Left lung (tissue), 14 donors: ENCODE measurements at places on chromosomes 11 and 22. TPM values are rescaled to one million over a fixed set of nuclear protein-coding genes. Genes with fewer than 3 reads are reported as not detected.
A peak's percentile ranks its signal among the peaks of the same experiment; 100 is the strongest.

Gene MMP20
- not detected for total RNA-seq

DNA sequence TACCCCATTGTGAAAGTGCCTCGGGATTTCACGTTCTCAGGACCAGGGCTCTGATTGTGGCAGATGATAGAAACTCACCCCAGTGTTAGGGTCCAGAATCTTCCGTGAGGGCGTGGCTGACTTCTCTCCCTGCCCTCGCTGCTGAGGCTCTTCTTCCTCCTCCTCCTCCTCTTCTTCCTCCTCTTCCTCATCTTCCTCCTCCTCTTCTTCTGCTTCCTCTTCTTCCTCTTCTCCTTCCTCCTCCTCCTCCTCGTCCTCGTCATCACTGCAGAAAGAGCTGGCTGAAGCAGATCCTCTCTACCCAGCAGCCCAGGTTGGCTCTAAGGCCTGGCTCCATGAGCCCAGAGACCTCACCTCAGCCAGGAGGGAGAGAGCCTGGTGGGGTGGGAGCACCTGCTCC is 13.5 kb upstream of the CHADL start:
- peaks cover 100% of the 10 kb centered on the region for H3K36me3 ChIP-seq
- no peak overlapping the region for H3K27ac ChIP-seq
- no peaks in the 10 kb centered on the region for H3K27me3 ChIP-seq
- H3K4me1 ChIP-seq, result no peaks in the 10 kb centered on the region
- DNase-seq, result no peak

GRCh38 chr11:112163875-112164685 is at the start of gene IL18:
Gene IL18 (minus strand): TSS chr11:112164094. CDS start chr11:112155053, 9,041 bp downstream.
- no peaks in the 10 kb centered on the region for H3K36me3 ChIP-seq
- no peaks in the 10 kb centered on the region for H3K27me3 ChIP-seq
- H3K4me3 ChIP-seq, result peak within 1 kb of the TSS; percentile 30
- DNase-seq, result no peak
- peak within 1 kb of the TSS; percentile 42 for H3K27ac ChIP-seq

Gene GLB1L2
- 10.3 TPM for total RNA-seq

DNA sequence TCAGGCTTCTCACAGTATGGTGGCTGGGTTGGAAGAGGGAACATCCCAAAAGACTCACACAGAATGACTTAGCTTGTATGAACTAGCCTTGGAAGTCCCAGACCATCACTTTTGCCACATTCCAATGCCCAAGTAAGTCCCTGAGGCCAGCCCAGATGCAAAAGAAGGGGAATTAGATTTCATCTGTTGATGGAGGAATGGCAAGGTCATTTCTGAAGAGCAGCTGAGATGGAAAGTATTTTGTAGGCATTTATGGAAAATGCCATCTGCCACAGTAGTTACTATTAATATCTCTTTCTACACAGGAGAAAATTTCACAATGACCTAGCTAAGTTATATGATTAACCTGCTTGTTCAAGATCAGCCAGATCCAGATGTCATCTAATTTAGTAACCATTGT is 58.8 kb downstream of the ENDOD1 start:
- no peak overlapping the region for H3K4me3 ChIP-seq
- H3K27ac ChIP-seq, result no peak overlapping the region
- peaks cover 4% of the 10 kb centered on the region for H3K4me1 ChIP-seq
- H3K27me3 ChIP-seq, result no peaks in the 10 kb centered on the region
- no peaks in the 10 kb centered on the region for H3K36me3 ChIP-seq

DNA sequence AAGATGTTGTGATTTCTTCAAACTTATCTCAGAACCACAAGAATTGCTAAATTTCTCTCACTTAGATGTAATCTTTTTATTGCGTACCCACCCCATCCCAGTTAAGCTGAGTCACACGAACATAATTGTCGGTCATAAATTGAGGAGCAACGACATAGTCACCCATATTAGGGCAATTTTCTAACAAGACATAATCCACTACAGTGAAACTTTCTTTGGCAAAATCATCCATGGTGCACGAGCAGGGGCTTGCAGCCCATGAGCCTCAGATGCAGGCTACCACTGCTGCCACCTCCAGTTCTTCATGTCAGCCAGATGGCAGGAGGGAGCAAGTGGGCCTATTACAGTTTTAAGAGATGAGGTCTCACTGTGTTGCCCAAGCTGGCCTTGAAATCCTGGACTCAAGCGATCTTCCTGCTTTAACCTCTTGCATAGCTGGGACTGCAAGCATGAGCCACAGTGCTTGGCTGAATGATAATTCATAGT is 70.3 kb upstream of the GRK2 start:
- H3K4me3 ChIP-seq, result no peak overlapping the region
- no peaks in the 10 kb centered on the region for H3K4me1 ChIP-seq

Gene NCAM1
- 4.5 TPM for total RNA-seq

DNA sequence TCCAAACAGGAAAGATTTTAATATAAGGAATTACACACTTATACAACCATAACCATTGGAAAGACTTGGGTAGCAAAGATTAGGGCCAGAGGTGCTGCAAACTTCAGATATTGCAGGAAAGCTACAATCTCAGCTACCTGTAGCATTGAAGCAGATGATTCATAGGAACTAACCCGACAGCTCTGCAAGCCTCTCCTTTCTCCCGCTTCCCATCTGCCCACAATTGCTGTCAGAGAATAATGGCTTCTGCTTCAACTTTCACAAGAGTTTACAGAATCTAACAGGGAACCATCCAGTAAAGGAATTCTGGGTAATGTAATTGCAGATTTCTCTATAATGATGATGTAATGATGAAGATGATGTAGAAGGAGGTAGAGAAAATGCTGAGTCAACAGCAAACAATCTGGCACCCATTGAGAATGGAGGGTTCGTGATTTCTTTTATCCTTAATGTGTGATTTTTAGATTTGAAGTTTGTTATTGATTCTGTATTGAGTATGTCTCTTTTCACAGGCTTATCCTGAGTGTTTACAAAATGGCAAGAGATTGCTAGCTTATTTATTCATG is 70.8 kb upstream of the USP47 start:
- no peaks in the 10 kb centered on the region for H3K4me1 ChIP-seq
- H3K4me3 ChIP-seq, result no peak overlapping the region
- H3K27me3 ChIP-seq, result no peaks in the 10 kb centered on the region
- H3K36me3 ChIP-seq, result no peaks in the 10 kb centered on the region
- no peak overlapping the region for H3K27ac ChIP-seq
- no peak for DNase-seq

- no peaks in the 10 kb centered on the region for H3K36me3 ChIP-seq
- H3K4me3 ChIP-seq, result no peak overlapping the region
- H3K4me1 ChIP-seq, result no peaks in the 10 kb centered on the region
- no peak for DNase-seq
These were observed 19.6 kb upstream of the CADM1 start for GRCh38 chr11:115523727-115524399.

DNA sequence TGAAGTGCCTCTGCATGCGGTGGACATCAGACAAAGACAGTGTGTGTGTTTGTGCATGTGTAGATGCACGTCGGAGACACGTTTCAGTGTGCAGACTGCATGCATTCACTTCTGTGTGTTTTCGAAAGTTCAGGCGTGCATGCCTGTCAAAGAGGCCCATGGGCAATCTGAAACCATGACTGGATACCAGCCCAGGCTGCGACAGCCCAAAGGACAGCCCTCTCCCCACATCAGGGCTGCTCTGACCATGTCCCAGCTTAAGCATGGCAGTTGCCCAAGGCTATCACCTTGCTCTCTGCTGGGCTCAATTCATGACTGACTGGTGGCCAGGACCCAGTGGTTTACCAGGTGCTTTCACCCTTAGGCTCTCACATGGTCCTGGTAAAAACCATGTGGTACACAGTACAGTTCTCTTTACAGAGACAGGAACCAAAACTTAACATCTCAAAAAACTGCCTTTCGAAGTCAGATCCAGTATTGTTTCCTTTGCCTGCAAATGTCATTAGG is 423.7 kb upstream of the CADM1 start:
- no peak overlapping the region for H3K27ac ChIP-seq
- H3K4me3 ChIP-seq, result no peak overlapping the region
- H3K27me3 ChIP-seq, result no peaks in the 10 kb centered on the region

Gene UBQLN3
- 0.37 TPM for total RNA-seq

Gene KREMEN1
- 42.3 TPM for total RNA-seq

DNA sequence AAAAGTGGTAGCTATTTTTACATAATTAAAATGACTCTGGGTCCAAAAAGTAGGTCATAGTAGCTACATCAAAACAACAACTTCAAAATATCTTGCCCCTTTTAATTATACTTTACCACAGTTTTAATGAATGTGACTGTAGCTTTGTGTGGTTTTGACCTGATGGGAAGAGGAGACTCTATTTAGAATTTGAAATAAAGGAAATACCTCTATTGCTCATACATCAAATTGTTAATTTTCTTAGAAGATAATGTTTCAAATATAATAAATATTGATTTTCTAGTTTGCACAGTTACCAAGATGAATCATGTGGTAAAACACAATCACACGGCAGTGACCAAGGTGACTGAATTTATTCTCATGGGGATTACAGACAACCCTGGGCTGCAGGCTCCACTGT is at the start of gene OR8K1:
OR8K1 (plus strand) TSS at position 301 of the 400 bp plus-strand sequence; CDS start at position 301, 0 bp downstream.
- H3K27ac ChIP-seq, result no peak within 1 kb of the TSS
- no peak for DNase-seq
- H3K27me3 ChIP-seq, result no peaks in the 10 kb centered on the region

Gene RASSF10
- total RNA-seq, result 2.0 TPM

- no peaks in the 10 kb centered on the region for H3K36me3 ChIP-seq
- DNase-seq, result no peak
- H3K27ac ChIP-seq, result no peak overlapping the region
- no peaks in the 10 kb centered on the region for H3K27me3 ChIP-seq
- H3K4me1 ChIP-seq, result no peaks in the 10 kb centered on the region
- H3K4me3 ChIP-seq, result no peak overlapping the region
These were observed 566.4 kb downstream of the METTL15 start for GRCh38 chr11:28674433-28675103.

- peak overlapping the region; percentile 62 for H3K27ac ChIP-seq
- no peak overlapping the region for H3K4me3 ChIP-seq
- no peak for DNase-seq
- H3K27me3 ChIP-seq, result no peaks in the 10 kb centered on the region
- peaks cover 1% of the 10 kb centered on the region for H3K36me3 ChIP-seq
These were observed 35.5 kb upstream of the ST14 start for GRCh38 chr11:130124096-130124495.

Gene MYEOV
- total RNA-seq, result 0.85 TPM

Gene LRRC75B
- 6.8 TPM for total RNA-seq

DNA sequence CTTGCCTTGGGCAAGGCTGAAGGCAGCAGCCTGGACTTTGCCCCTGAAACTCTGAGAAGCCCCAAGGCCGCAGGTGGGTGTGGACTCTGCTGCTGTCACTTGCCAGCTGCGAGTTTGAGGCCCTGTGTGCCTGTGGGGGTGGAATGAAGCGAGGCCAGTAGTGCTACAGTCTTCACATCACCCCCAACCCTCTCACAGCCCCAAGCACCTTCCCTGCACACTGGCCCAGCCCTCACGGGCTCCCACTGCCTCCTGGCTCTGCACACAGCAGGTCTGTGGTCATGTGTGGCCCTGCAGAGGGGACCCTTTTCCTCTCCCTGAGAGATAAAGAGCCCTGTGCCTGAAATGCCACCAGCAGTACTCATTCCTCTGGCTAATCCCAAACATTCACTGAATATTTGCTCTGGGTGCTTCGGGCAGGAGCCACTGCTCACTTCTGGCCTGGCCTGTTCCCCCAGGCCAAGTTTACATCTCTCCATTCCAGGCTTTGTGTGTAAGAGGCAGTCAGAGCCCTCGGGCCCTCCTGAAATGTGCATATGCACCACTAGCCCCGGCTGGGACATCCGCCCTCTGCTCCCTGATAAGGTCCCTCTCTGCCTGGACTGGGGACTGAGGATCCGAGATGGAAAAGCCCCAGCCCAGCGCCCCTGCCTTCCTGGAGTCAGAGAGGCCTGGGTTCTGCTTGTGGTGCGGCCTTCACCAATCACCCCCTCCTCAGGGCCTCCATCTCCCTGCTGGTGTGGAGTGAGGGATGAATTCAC is 17.7 kb downstream of the MGAT3 start:
- no peak overlapping the region for H3K27ac ChIP-seq
- peaks cover 35% of the 10 kb centered on the region for H3K4me1 ChIP-seq
- no peaks in the 10 kb centered on the region for H3K36me3 ChIP-seq
- H3K4me3 ChIP-seq, result no peak overlapping the region
- H3K27me3 ChIP-seq, result no peaks in the 10 kb centered on the region
